Bladder microvascular endothelial cell (primary cell): ENCODE measurements at places on chromosomes 2 and 18. TPM values are rescaled to one million over a fixed set of nuclear protein-coding genes. Genes with fewer than 3 reads are reported as not detected.

CXCR1 gene
- total RNA-seq: not detected in 2 replicates

NMUR1 gene
- total RNA-seq: not detected in 2 replicates

LOXHD1 gene
- total RNA-seq: 0.06 and 0.16 TPM in 2 replicates

NEU2 gene
- not detected in 2 replicates for total RNA-seq

LHCGR gene
- not detected in 2 replicates for total RNA-seq
